Sigmoid colon (tissue), 7 donors: ENCODE measurements at places on chromosomes 5 and 9. TPM values are rescaled to one million over a fixed set of nuclear protein-coding genes. Genes with fewer than 3 reads are reported as not detected.

PFDN1 gene
- 88.2 TPM for total RNA-seq

GNA14 gene
- total RNA-seq = 15.0 TPM

IL9 gene
- total RNA-seq = not detected

GLDC gene
- total RNA-seq = not detected

DNA sequence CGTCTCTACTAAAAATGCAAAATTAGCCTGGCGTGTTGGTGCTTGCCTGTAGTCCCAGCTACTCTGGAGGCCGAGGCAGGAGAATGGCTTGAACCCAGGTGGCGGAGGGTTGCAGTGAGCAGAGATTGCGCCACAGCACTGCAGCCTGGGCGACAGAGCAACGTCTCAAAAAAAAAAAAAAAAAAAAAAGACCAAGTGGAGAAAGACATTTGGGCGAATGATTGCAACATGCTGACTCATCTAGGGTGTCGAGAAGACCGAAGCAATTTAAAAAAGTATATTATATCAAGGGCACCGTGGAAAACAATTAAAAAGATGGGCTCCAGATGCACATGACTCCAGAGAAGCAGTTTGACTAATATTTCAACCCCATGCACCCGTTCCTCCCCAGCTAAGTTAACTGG, 9.2 kb downstream of the KLF4 start:
- DNase-seq = peak; percentile 79

DNA sequence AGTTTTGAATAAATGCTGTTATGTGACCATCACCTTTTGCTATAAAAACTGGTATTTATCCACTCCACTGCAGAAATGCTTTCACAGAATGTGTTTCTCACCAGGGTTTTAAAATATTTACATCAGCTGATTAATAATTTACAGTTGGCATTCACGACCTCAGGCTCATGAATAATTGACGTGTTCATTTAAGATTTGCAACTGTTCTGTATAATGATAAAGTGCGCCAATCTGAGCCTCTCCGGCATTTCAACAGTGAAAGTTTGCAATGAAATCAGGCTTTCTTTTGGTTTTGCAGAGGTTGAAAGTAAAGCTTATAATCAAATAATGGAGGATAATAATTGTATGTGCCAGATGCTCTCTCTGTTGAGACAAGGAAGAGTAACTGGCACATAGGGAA, 434.9 kb downstream of the ICE1 start:
- no peak for DNase-seq
